Hematopoietic multipotent progenitor cell treated with erythropoietin and hydrocortisone succinate and interleukin-3 and kit ligand, for 4 days (in vitro differentiated cells): ENCODE measurements at places on chromosomes 6 and 20.
A peak's percentile ranks its signal among the peaks of the same experiment; 100 is the strongest.

GRCh38 chr6:106536851-106537250, 92.4 kb downstream of the RTN4IP1 start:
- DNase-seq: peak; percentile 35

DNA sequence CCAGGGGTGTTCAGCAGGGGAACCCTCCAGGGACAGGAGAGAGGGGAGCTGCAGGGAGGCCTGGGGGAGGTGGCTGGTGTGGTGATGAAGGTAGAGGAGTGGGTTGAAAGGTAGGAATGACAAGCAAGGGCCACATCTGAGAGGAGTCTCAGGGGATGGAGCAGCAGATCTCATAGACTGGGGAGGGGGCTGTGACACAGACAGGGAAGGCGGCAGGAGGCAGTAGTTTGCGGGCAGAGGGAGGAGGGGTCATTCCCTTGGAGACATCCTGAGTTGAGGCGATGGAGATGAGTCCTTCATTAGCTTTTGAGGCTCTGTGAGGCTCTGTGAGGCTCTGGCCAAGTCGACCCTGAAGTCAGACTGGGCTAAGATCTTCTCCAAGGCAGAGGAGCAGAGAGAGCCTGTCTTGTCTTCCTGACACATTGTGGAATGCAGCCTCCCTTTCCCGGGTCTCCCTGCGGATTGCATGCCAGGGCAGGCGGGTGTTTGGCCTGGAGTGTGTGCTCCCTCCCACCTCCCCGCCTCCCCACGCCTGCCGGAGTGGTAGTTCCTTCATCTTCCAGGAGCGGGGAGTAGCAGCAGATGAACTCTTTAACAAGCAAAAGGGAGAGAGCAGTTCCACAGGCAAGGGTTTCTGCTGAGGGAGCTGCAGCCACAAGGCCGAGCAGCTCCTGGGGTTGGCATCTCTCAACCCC, 34.3 kb upstream of the MLN start:
- DNase-seq: no peak

DNA sequence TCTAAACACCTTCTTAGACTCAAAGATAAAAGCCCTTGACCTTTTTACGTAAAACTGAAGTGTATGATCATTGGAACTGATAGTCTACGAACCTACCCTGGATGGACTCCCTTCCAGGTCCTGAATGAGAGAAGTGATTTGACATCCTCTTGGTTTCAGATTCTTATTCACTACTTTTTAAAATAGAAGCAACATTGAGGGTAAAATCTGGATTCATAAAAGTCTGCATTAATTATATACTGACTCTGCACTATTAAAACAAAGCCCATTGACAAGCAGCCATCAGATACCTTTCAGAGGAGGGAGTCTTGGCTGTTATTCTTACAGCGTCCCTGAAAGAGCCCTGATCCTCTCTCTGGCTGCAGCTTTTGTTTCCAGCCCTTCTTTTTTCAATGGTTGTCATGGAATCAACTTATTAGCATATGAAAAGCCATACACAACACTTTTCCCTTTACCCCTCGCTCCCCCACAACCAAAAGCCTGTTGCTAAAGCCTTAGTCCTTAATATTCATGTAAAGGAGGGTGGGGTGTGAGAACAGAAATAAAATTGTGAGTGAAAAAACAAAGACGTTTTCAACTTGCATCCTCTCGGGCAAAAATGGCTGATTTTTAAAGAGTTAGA, 270.0 kb upstream of the MARCKS start:
- no peak for DNase-seq

DNA sequence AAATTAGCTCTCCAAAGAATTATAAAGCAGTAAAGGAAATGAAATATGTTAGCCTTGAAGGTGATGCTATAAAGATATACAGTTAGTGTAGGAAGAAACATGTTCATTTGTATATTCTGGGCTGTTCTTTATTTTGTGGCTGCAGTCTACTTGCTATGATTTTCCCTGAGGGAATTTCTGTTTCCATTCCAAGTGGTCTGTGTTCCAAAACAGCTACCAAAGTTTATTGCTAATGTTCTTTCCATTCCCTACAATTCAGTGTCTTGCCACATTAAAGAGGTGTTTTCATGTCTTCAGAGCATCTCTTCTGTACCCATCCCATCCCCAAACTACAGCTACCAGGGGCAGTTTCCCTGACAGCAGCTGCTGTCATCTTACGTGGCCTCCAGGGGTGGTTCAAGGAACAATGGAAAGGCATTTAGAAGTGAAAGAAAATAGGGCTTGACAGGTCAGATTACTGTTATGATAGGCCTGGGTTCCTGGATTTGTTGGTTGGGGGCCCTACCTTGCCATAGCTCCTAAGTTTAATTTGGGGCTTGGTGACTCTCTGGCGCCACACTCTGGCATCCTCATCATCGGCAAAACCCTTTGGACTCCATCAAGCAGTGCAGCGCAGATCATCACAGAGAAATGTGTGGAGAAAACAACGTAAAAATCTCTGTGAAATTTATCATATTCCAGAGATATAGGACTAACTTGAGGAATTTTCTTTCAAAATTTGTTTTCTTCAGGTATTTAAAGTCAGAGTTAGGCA, 33.8 kb upstream of the AIG1 start:
- peak; percentile 42 for DNase-seq

- no peak for DNase-seq
Observed at GRCh38 chr6:125002406-125002741, 40.1 kb downstream of the RNF217 start.
